Caco-2 (cell line): ENCODE measurements at places on chromosomes 3 and 15.

DNA sequence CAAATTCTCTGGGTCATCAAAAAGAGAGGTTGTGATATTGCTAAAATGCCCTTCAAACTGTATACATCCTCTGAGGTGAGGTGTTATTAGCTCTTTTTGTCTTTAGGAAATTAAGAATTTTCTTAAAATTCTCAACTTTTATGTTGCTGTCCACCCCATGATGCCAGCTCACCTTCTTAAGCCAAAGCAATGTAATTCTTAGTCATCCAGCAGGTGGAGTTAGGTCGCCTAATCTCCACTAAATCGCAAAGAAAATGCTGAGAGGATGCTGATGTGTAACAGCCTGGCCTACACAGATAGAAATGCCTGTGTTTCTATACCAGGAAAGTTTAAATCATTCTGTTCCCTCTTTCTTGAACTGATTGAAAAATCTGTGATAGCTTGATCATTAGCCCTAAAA is 770.2 kb upstream of the ALCAM start:
- no peak for DNase-seq

- DNase-seq, result no peak
Observed at GRCh38 chr15:53917109-53917508, 61.1 kb upstream of the UNC13C start.

DNA sequence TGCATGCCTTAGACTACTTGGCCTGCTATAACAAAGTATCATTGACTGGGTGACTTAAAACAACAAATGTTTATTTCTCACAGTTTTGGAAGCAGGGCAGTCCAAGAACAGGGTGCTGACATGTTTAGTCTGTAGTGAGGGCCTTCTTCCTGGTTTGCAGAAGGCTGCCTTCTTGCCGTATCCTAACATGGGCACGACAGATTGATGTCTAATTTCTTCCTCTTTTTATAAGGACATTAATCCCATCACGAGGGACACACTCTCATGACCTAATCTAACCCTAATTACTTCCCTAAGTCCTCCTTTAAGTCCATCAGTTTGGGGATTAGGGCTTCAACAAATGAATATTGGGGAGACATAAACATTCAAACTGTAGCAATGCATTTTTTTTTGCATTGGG is 10.9 kb upstream of the GOLGA8B start:
- DNase-seq, result no peak

DNA sequence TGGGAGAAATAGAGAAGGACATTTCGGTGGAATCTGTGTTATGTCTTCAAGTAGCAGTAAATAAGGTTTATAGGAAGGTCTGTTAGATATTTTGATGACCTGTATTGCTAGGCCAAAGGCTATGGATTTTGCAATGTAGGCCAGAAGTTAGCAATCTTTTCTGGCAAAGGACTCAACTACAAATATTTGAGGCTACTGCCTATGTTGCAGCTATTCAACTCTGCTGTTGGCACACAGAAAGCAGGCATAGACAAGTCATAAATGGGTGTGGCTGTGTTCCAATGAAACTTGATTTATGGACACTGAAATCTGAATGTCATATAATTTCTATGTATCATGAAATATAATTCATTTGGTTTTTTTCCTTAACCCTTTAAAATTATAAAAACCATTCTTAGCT is 438.7 kb upstream of the C2CD4B start:
- no peak for DNase-seq

DNA sequence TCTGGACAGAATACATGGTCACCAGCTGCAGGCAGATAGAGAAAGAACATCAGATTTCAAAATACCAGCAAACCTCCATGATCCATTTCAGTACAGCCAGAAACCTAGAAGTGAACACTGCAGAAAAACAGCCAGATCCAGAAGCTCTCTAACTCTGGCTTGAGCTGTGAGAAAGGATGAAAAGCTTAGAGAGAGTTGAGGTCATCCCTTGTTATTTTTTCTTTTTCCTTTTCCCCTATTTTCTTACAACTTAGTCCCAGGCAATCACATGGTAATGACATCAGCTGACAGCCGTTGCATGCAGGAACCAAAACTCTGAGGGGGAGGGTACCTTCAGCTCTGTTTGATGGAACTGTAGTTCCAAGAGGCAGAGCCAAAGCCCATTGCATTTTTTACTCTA is 113.2 kb downstream of the TCF12 start:
- DNase-seq, result no peak

DNA sequence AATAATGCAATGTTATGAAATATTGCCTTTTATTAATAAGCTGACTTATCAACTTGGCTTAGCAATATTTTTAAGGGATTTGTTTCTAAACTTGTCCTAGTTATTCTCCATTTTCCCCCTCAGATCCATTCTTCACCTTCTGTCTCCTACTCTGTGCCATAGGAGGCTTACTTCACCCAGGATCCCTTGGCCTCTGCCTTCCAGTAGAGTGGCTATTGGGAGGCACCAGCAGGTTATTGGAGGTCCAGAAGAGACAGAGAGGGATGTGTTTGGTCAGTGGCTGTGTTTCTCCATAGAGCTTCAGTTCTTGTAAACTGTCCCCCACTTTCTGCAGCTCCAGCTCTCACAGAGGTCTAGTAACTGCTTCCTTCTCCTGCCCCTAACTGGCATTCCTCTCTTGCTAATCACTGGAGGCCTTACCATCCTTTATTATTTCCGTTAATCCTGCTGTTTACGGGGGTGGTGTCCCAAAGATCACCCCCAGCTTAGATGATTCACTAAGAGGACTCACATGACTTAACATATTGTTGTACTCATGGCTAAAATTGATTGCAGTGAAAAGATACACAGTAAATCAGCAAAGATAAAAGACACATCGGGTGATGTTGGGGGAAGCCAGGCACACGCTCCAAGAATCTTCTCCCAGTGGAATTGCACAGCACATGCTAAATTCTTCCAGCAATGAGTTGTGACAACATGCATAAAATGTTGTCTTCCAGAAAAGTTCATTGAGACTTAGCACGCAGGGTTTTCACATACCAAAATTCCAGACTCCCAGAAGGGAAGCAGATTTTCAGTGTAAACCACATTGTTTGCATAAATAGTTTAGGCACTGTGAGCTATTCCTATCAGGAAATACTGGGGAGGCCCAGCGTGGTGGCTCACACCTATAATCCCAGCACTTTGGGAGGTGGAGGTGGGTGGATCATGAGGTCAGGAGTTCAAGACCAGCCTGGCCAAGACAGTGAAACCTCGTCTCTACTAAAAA is 67.5 kb downstream of the RPL22L1 start:
- DNase-seq, result no peak

DNA sequence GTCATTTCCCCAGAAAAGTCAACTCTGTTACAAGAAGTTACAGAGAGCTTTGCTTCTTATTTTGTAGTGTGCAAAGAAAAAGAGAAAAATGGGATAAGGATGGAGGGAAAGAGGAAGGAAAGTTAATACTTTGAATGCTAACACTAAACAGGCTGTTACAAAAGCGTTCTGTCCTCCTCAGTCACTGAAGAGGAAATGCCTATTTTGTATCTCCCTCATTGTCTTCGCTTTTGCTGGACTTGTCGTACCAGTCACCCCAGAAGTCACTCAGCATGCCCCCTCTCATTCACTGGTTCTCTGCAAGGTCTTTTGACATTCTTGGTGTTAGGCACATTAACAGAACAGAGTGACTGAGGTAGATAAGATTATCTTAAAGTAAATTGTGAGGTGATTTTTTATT is 129.6 kb downstream of the ALCAM start:
- DNase-seq, result no peak

GRCh38 chr3:54427941-54428871 is 305.9 kb downstream of the CACNA2D3 start:
- DNase-seq, result peak; percentile 66

- no peak for DNase-seq
Observed at GRCh38 chr3:134282659-134283047, 32.0 kb upstream of the RYK start.

DNA sequence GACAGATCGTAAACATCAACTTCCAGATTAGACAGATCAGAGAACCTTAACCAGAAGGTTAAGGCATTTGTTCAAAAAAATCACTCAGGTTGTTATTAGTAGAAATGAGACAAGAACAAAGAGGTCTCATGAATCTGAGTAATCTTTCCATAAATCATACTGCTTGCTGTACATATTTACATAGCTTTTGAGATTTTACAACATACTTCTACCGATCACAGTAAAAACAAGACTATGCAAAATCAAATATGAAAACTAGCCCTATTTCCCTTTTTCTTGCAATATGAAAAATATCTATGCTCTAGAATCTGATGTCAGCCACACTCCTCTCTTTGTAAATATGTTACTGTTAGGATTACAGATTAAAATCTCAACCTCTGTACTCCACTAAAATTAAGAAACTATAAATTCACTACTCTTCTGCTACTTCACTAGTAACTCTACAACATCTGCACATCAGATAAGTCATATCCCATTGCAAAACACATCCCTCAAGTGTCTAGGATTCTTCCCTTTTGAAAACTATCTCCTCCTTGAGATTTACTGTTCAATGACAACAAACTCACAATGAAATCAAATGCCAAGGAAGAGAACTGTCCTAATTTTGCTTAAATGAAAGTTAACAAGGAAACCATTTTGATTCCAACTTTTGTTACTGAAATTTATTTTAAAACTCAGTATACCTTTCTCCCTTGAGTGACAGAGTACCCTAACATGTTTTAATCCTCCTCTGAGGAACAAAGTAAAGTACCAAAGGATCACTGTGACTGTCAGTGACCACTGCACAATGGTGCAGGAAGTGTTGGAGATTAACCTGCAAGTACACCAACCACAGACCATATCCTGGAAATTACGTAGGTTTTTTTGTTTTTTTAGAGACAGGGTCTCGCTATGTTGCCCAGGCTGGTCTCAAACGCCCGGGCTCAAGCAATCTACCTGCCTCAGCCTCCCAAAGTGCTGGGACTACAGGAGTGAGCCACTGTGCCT is 12.8 kb downstream of the DCUN1D1 start:
- DNase-seq, result no peak

DNA sequence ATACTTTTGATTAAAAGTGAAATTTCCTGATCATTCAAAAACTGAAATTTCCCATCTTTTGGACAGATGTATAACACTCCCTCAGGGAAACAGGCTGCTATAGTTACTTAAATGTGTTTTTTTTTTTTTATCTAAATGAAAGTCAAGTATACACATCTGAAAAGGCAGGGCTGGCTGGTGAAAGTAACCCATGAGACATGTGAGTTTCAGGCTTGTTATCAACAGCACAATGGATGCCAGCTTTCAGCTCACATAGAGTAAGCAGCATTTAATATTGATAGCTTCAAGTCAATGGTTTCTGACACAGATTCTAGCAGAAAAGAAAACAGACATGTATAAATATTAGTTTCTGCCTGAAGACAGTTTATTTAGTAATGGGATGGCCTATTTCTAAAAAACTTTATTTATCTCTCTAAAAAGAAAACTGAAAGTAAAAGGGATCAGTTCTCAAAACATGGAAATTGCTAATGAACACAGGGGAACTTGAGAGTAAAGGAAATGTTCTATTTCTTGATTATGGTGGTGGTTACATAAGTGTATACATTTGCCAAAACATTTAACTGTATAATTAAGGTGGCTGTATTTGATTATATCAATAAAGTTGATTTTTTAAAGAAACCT is 89.7 kb upstream of the CMC1 start:
- DNase-seq, result no peak

GRCh38 chr15:52804526-52805081 is 14.5 kb upstream of the ONECUT1 start:
- no peak for DNase-seq

GRCh38 chr3:196142202-196142956 is 60.5 kb upstream of the TFRC start:
- peak; percentile 76 for DNase-seq

- DNase-seq, result no peak
Observed at GRCh38 chr3:51245867-51246266, 139.2 kb upstream of the MANF start.

DNA sequence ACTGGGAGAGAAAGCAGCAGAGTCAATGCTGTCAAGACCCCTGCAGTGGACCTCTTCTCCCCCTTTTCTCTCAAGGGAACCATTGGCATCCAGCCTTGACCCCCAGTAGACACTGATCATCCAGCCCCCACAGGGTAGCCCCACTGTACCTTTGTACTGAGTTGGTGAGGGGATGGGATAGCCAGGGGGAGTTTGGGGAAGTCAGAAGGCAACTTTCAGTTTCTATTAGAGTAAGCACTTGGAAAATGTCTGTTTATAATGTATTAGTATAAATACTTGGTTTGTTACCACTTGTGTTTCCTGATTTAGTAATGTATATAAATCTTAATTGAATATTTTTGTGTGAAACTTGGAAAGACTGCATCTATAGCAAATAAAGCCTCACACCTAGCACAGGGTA is 25.0 kb downstream of the DAG1 start:
- no peak for DNase-seq

- no peak for DNase-seq
Observed at GRCh38 chr15:62828364-62828763, 214.2 kb upstream of the TPM1 start.

DNA sequence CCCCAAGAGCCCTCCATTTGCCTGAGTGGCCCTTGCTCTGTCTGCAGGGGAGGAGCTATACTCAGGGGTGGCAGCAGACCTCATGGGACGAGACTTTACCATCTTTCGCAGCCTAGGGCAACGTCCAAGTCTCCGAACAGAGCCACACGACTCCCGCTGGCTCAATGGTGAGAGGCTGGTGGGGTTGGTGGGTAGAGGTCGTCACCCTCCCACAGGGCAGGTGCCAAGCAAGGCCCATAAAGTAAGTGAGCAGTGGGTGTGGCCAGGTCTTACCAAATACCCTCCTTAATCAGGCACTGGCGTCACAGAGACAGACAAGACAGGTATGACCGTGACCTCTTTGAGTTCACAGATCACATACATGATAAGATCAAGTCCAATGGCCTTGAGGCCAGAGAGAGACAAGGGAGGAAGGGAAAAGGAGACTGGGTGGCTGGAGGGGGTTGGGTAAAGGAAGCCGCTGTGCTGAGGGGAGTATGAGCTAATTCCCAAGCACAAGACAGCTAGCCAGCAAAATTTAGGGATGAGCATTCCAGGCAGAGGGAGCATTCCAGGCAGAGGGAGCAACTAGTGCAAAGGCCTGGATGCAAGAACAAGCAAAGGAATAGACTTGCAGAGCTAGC is 2.5 kb downstream of the SEMA3B start:
- DNase-seq, result peak; percentile 40

DNA sequence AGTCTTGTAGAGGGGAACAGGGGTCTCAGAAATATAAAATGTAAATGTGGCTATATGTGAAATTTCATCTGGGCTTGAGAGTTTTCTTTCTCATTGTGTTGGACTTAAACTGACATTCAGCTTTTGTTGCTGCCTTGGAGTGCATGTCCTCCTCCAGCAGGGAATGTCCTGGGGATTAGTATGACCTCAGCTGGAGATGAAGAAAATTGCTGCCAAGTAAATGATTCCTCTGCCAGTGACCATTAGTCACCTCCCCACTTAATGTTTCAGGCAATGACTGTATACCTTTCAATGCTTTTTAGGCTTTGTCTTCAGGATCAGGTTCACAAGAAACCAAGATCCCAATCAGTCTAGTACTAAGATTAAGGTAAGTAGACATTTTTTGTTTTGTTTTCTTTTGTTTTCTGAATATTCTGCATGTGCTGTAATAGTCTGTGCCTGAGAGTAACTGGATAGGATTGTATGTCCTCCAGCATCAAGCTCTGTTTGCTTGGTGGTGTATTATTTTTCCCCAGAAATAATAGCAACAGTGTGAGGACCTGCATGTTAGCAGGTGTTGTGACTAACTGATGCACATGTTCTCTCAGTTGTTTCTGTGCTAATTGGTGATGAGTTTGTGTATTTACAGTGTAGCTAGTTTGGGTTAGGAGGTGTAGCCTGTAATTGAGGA is 18.1 kb upstream of the SLC22A13 start:
- DNase-seq, result no peak
